Tongue (tissue), 3 donors: ENCODE measurements at places on chromosomes 12 and 14.

- no peak for DNase-seq
Measured at GRCh38 chr14:35341454-35341750, 49.2 kb downstream of the PSMA6 start.

DNA sequence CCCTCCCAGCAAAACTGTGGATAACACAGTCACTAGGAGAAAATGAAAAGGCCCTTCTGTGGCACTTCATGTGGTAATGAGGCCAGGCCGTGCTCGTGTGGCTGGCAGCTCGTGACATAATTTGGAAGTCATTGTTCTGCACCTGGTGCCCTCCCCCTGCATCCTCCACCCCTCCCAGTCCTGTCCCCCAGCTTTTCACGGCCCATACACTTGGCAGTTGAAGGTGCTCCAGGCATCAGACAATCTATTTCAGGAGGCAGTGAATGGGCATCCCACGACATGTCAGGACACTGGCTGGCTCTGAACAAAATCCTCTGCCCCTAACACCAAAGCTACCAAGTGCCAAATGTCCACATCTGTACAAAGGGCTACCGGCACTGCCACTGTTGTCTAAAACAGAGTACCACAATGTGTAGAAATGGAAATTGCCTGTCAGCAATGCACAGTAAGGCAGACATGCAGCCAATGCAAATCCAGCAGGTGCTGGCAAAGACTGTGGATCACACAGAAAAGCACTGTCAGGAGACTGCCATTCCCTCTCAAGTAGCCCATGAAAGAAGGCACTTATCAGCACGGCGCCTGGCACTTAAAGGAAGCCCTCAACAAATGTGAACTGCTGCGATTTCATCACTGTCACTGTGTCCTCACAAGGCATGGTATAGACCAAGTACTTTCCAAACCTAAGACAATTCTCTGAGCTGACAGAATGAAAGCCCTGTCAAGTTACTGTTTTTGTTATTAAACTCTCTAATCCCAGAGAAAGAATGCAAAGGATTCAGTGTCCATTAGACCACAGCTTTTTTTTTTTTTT is 39.1 kb downstream of the CORO1C start:
- peak; percentile 85 for DNase-seq

DNA sequence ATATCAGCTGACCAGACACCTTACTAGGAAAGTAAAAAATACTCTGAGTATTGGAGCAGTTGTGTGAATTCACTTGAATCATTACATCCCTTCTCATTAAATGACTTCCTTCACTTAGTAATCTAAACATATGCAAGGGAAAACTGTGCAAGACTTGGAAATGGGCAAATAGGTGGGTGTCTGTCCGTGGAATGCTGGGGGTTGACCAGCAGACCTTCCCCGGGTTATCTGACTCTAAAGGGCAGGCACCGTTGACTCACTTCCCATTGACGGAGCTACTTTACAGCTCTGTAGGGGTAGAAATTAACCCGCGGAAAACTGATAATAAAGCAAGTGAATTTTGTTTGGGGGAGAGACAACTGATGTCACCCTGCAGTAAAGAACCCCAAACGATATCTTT is 199.3 kb downstream of the TTC7B start:
- DNase-seq, result no peak

GRCh38 chr14:76834241-76834661 is 8.0 kb downstream of the LRRC74A start:
- DNase-seq, result peak; percentile 43

DNA sequence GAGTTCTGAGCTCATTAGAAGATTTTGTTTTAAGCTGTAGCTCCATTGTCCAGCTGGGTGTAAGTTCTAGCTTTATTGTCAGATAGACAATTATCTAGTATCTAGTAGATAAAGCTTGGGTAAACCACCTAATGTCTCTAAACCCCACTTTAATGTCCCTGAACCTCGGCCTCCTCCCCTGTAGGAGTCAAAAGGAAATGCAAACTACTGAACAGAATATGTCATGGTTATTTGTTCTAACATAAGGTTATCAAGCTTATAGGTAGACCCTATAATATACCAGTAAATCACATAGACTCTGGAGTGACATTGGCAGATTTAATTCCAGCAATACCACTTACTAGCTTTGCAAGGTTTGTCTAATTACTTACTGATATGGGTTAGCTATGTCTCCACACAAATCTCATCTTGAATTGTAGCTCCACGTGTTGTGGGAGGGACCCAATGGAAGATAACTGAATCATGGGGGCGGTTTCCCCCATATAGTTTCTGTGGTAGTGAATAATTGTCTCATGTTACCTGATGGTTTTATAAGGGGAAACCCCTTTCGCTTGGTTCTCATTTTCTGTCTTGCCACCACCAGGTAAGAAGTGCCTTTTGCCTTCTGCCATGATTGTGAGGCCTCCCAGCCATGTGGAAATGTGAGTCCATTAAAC is 29.4 kb downstream of the BCAT1 start:
- DNase-seq, result no peak

DNA sequence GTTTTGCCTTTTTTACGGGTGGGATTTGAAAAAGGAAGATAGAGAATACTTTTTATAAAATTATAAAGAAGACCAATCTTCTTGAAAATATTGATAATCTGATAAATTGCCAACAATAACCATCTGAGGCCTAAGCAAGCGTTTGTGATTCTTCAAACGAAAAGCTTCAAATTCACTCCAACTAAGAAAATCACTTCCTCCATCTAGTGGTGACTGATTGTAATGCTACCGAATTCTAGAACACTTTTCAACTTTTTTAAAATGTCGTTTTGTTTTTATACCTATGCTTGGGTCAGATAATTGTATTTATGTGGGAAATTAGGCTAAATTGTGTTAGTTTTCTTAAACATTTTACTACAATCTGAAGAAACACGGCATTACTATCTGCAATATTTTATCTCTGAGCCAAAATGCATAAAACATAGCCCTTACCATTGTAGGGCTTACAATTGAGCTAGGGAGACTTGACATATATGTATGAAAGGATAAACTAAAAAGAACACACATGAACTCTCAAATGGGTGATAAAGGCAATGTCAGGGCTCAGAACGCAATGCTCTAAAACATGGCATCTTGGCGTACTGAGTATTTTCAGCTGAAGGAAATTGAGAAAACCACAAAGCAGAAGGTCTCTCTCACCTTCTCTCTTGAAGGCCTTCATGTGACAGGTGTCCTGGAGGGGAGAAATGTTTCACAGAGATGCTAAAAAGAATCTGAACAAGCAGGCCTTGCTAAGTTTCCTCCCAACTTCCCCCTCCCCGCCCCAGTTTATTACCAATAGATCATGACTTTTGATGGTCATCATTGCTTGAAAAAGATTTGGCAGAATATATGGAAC is 36.8 kb upstream of the G2E3 start:
- DNase-seq, result peak; percentile 65

DNA sequence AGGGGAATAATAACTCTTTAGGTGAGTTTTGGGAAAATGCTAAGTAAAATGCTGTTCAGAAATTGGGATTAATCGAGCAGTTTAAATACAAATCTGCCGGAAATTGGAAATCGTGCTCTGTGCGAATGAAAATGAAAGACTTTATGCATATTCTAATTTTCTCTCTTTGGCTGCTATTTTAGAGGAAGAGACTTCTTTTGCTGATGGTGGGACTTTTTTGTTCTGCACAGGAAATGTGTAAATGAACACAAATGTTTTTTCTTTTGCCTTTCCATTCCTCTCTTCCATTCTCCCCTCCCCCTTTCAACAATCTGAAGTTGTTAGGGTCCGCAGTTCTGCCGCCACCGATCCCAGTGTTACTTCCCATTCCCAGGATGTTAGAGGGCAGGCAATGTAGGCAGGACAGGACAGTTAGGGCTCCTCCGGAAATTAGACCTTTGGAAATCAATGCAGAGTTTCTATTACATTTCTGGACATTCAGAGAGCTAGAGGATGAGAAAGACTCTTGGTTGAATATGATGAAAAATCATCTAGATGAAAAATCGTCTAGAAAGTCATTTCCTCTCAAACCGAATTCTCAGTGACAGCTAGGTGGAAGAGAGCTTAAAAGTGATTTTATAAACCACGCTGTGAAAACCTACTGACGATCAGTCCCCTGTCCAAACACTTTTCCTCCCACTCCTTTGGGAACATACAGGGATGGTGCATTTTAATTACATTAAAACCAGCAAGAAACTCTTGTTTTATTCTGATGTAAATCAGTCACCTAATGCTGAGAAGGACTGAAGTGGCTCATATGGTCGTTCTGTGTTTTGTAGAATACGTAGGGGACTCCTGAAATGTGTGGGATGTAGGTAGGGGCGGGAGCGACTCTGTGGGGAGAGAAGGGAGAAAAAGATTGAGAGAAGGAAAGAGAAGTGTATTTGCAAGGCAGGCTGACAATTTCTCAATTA is 17.8 kb downstream of the FOXG1 start:
- no peak for DNase-seq

GRCh38 chr12:131046813-131047788 is 93.4 kb downstream of the ADGRD1 start:
- no peak for DNase-seq

DNA sequence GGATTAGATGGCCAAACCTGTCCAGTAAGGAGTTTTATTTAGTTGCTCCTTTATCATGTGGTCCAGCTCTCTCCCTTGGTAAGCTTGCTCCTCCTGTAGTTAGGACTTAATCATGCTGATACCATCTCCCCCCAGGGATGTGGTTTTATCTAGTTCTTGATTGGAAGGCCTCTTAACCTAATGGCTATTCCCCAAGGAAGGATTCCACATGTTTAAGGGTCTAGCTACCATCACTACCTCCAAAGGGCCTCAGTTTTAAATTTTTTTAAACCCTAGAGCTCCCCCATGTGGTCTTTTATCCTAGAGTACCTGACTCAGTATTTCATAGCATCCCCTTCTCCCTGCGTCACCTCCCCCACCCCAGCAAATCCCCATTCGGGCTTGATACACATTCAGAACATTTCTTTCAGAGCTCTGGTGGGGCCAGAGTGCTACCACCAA is 22.5 kb downstream of the MAP3K12 start:
- DNase-seq, result no peak

- DNase-seq, result no peak
Measured at GRCh38 chr12:116878567-116879508, 2.4 kb downstream of the HRK start.

DNA sequence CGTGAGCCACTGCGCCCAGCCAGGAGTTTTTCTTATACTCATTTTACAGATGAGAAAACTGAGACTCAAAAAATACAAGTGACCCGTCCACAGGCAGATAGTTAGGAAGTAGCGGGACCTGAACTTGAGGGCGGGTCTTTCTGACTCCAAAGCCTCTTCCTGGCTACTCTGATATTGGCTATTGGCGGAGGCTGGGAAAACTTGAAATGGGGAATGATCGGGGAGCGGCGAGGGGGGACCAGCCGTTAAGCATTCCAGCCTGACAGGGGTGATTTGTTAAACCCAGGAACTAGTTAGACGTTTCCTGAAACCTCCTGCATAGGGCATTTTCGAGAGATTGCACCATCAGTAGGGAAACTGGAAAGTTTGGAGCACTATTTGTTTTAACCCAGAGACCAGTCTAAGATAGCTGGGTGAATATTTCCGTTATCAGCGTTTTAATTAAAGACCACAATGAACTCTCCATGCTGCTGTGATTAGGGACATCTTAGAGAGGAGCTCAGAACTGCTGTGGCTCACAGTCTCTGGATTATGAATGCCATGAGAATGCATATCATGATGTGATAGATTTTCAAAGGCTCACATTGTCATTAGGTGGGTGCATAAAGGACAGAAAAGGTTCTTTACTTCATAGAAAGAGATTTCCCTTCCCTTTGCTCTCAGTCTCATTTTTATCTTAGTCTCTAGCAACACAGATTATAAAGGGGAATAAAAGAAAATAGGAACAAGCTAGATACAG is 2.5 kb downstream of the NR1H4 start:
- DNase-seq, result no peak

DNA sequence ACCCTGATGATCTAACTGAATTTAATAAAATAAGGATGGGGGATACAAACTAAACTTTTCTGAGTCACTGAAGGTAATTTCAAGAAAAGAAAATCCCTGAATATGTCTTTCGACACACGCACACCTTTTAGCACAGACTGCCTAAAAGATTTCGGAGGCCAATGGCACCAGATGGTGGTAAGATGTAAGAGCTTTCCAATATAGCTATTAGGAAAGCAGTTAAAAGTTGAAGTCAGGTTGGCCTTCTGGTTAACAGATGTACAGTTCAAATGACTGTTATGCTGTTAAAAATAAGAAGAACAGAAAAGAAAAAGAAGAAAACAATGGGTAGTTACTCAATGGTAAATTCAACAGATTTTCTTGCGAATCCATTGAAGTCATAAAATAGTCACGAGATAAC is 80.7 kb upstream of the KRR1 start:
- no peak for DNase-seq

GRCh38 chr14:31166271-31166561 is 41.4 kb downstream of the HECTD1 start:
- DNase-seq, result no peak

DNA sequence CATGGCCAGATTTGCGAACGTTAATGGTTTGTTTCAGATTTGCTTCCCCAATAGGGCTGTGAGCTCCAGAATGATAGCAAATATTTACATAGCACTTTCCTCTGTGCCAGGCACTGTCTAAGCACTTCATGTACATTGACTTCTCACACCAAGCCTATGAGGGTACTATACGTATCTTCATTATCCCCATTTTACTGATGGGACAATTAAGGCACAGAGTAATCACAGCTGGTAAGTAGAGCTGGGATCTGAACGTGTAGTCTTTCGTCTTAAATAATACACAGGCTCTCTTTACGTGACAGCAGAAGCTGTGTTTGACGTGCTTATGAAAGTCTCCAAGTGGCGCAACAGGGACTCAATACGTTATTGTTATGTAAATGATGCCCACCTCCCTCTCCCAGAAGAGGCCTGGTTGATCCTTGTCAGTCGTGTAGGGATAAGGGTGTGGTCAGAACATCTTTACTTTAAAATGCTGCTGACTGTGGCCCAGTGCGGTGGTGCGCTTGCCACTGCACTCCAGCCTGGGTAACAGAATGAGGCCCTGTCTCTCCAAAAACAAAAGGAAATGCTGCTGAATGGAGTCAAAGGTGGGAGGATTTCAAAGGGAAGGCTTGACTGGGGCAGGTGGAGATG is 66.3 kb upstream of the TCL1B start:
- DNase-seq, result no peak

DNA sequence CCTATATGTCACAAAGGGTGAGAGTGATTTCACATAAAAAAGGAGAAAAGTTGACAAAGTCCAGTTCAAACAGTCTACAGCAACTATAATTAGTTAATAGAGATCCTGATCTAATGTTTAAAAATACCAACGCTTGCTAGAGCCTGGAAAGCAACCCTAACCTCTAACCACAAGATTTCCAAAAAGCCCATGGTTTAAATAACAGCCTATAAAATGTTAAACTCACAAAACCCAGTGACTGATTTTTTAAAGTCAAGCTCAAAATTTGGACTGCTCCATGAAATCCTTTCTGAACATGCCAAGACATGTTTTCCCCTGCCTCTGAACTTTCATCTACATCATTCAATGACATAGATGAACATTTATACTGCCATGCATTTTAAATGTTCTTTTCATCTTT is 81.6 kb downstream of the PLEKHG7 start:
- DNase-seq, result no peak

DNA sequence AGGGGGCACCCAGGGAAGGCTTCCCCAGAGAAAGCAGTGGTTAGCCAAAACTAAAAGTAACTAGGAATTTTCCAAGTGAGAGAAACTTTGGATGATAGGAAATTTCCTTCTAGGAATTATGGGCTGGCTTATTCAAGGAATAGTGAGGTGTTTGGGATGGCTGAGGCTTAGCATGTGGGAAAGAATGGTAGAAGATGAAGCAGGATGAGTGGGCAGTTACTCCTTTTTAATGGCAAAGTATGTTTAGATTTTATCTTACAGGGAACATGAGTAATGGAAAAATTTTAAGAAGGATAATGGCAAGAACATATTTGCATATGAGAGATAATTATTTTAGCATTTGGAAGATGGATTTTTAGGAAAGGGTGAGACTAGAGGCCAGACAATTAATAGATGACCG is 197.6 kb downstream of the SLC38A4 start:
- no peak for DNase-seq
